ENCODE measurements at places on chromosomes 16 and 17.
A peak's percentile ranks its signal among the peaks of the same experiment; 100 is the strongest.

- DNase-seq = no peak
Observed at GRCh38 chr17:64992325-64992802, 64.2 kb downstream of the GNA13 start.

GRCh38 chr16:89921131-89921701, 1.9 kb upstream of the TUBB3 start:
- no peak for DNase-seq

GRCh38 chr17:7932949-7933348, 943 bp downstream of the CNTROB start:
- no peak for DNase-seq

- no peak for DNase-seq
Observed at GRCh38 chr17:51118330-51119195, 2.1 kb downstream of the SPAG9 start.

GRCh38 chr16:73544826-73545225, 496.9 kb upstream of the ZFHX3 start:
- no peak for DNase-seq

GRCh38 chr17:39447561-39447960, 3.5 kb downstream of the MED1 start:
- DNase-seq = no peak

DNA sequence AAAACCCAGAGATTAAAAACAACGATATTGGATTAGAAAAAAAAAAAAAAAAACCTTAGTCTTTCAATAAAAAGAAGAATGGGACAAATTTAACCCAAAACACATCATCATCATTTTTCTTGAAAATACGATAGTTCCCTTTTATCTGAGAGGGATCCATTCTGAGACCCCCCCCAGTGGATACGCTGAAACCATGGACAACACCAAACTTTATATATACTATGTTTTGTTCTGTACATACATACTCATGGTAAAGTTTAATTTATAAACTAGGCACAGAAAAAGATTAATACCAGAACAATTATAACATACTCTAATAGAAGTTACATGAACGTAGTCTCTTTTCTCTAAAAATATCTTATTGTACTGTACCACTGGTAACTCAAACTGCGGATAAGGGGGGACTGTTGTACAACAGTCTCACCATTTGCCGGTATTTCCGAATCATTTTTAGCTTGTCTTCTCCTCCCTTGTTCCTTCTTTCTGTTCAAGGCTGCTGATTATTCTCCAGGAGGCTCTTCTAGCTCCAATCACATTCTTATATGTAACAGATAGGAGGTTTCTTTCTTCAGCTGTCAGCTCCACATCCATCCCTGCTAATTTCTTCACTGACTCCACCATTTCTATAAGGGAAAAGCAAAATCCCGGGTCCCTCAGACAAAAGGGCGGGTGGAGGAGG, 37.0 kb downstream of the RNF135 start:
- DNase-seq = no peak

GRCh38 chr17:41403404-41404023, 6.1 kb upstream of the KRT31 start:
- no peak for DNase-seq

GRCh38 chr16:3096362-3096761, 2.7 kb downstream of the ZSCAN10 start:
- no peak for DNase-seq

GRCh38 chr16:56657555-56658326, at the start of gene MT1F:
Gene MT1F, plus strand, starts transcription at chr16:56657959. Its CDS starts 100 bp downstream, at chr16:56658059.
- peak; percentile 60 for DNase-seq

GRCh38 chr17:44968225-44969143, at the start of gene C1QL1:
Gene C1QL1, minus strand, starts transcription at chr17:44968303. Its CDS starts 255 bp downstream, at chr17:44968048.
- peak; percentile 82 for DNase-seq

- no peak for DNase-seq
Observed at GRCh38 chr16:71974068-71974818, 26.0 kb downstream of the PKD1L3 start.

DNA sequence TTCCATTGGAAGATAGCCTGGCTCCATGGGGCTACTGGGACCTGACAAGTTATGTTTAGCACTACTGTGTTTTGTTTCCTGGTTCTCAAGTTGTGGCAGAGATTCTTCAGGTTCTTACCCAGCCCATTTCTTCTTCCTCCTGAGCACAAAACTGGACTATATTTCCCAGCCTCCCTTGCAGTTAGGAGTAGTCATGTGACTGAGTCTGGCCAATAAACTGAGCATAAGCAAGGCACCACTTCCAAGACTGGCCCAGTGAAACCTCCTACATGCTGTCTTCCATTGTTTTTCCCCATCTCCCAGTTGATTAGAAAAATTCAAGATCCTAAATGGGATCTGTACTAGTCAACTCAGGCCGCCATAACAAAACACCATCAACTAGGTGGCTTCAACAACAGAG, 28.2 kb upstream of the RBBP6 start:
- no peak for DNase-seq

DNA sequence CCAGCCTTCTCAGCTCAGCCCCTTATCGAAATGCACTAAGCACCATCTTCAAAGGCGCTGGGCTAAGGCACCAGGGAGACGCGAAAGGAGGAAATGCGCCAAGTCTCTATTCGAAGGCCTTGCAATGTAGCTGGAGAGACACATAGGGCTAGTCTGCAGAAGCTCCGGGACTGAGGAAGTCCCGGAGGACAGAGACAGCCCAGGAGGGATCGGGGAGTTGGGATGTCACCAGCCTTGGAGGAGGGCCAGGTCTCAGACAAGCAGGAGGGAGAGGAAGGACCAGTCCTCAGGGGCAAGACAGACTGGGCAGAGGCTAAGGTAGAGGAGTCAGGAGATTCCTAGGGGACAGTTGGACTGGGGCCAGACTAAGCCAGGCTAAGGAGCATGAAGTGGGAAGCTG, 8.5 kb downstream of the C17orf100 start:
- no peak for DNase-seq

GRCh38 chr17:42985225-42985624, 4.9 kb downstream of the RUNDC1 start:
- no peak for DNase-seq

DNA sequence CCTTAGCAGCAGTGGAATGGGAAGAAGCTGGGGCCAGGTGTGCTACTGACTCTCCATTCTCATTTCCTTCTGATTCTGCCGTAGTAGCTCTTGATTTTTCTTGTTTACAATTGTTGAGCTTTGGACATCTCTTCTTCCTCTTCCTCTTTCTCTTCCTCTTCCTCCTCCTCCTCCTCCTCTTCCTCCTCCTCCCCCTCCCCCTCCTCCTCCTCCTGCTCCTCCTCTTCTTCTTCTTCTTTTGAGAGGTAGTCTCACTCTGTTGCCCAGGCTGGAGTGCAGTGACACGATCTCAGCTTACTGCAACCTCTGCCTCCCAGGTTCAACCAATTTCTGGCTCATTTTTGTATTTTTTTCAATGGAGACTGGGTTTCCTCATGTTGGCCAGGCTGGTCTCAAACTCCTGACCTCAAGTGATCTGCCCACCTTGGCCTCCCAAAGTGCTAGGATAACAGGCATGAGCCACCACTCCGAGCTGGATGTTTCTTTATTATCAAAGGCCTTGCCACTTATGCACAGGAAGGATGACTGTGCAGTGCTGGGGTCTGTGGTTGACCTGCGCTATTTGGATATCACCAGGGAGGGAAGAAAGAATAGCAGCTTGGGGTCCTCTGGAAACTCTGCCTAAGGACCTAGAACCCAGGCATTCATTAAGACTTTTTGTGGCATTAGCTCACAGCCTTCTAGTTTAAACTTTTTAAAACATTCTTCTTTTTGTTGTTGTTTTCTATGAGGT, 127.8 kb upstream of the KCNJ16 start:
- no peak for DNase-seq

- no peak for DNase-seq
Observed at GRCh38 chr17:66165537-66166123, 26.3 kb downstream of the CEP112 start.

- no peak for DNase-seq
Observed at GRCh38 chr17:39808409-39808997, 55.6 kb downstream of the IKZF3 start.

GRCh38 chr16:64950731-64951130, 171.1 kb downstream of the CDH11 start:
- DNase-seq = no peak

DNA sequence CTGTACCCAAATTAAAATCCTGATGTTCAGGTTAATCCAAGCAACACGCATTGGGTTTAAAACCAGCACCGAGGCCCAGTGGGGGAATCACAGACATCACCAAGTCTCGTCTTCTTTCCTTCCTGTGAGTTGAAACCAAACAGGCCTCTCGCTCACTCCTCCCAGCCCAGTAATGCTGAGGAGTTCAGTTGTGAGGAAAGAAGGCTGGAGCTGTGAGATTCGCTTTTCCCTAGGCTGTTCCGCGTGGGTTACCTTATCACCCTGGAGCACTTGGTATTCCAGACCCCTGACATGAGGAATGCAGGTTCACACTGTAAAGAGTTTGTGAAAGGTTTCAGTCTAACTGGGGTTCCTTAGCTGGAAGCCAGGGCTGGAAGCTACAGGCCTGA, 20.8 kb downstream of the CIBAR2 start:
- DNase-seq = no peak

- no peak for DNase-seq
Observed at GRCh38 chr16:78096386-78096785, 3.1 kb upstream of the WWOX start.

GRCh38 chr17:40084477-40084876, 15.9 kb downstream of the NR1D1 start:
- DNase-seq = no peak

- no peak for DNase-seq
Observed at GRCh38 chr17:27457731-27458523, 1.7 kb downstream of the KSR1 start.

- no peak for DNase-seq
Observed at GRCh38 chr16:6557353-6558023, 775.2 kb upstream of the RBFOX1 start.

- DNase-seq = no peak
Observed at GRCh38 chr16:17335826-17336529, 134.8 kb downstream of the XYLT1 start.

- DNase-seq = peak; percentile 49
Observed at GRCh38 chr17:45948881-45949624, 50.0 kb upstream of the STH start.

- no peak for DNase-seq
Observed at GRCh38 chr17:41464682-41465081, 2.5 kb downstream of the KRT32 start.

GRCh38 chr16:74226338-74226954, 70.2 kb upstream of the PSMD7 start:
- no peak for DNase-seq

DNA sequence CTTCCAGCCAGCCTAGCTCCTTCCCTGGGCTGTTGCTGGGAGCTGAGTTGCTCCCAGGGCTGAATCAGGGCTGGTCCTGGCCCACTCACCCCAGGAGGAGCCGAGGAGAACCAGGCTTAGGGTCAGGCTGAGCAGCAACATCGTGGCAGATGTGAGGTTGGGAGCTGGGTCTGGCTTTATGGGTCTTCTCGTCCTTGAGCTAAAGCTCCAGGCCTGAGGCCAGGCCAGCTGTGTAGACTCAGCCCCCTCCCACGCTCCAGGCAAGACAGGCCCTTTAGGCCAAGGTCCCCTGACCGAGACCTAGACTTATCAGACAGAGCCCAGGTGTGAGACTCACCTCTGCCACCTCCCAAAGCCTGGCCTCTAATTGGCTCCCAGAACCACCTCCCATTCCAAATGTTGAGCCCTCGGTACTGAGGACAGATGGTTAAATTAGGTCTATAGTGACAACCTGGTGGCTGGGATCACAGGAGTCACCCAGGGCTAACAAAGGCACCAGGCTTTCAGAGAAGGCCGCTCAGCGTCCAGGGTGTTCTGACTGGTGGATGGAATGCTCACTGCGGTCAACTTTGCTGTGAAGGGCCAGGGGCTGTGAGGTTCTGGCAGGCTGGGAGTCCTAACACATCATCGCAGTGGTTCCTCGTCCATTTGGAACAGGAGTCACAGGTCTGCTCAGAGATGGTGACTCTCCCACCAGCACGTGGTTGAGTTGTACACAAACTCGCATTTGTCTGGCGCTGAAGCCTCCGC, at the start of gene CTRL:
Gene CTRL, minus strand, starts transcription at position 151 of the 750 bp plus-strand sequence. Its CDS starts 10 bp downstream, at position 141.
- DNase-seq = no peak
